ENCODE measurements at places on chromosomes 13 and 19.

GRCh38 chr13:46173656-46174055 lies 8.3 kb downstream of the LCP1 start:
- no peak for DNase-seq

- DNase-seq, result no peak
Observed at GRCh38 chr19:8821748-8822241, 10.3 kb downstream of the ZNF558 start.

DNA sequence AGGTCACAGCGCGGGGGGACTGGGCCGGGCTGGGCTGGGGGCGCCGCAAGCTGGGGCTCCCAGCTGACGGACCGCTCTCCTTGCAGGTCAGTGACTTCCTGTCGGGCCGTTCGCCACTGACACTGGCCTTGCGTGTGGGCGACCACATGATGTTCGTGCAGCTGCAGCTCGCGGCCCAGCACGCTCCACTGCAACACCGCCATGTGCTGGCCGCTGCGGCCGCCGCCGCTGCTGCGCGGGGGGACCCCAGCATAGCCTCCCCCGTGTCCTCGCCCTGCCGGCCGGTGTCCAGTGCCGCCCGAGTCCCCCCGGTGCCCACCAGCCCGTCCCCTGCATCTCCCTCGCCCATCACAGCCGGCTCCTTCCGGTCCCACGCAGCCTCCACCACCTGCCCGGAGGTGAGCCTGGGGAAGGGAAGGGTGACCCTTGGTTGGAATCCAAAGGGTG lies 5.7 kb downstream of the MIDN start:
- peak; percentile 54 for DNase-seq

GRCh38 chr19:12800923-12801465 lies 606 bp downstream of the PRDX2 start:
- peak; percentile 42 for DNase-seq

- DNase-seq, result no peak
Observed at GRCh38 chr19:2084993-2085720, 11.0 kb downstream of the MOB3A start.

Data from nucleus accumbens (tissue), 56 donors.